Activated T-helper 1 cell treated with anti-CD3 and anti-CD28 coated beads, Interleukin-2, amount 50 U/mL, for 16 hours (primary cell): ENCODE measurements at places on chromosomes 5 and 9.

- DNase-seq: no peak
Observed at GRCh38 chr5:172166030-172166826, 21.8 kb downstream of the STK10 start.

- no peak for DNase-seq
Observed at GRCh38 chr5:105134328-105134727, 1571.7 kb upstream of the NUDT12 start.

DNA sequence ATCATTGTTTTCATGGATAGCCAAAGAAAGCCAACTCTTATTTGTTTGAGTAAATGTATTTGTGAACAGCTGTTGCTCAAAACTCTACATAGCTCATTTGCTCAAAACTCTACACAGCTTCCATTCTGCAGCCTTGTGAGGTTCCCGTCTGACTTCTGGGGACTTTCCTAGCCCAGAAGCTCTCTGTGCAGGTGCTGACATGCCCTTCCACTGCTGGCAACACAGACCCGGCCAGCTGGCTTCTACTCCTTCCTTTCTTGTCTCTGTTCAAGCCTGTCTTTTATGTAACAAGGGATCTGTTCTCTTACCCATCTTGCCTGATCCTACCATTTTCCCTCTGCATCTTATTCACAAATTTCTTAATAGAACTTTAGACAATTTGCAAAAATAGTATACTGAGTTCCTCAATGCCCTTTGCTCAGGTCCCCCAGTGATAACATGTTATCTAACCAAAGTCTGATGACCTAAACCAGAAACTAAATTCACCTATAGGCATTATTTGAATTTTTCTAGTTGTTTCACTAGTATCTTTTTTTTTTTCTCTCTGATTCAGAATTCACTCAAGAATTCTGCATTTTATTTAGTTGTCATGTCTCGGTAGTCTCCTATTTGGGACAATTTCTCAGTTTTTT, 556.5 kb upstream of the SEMA6A start:
- DNase-seq: no peak

DNA sequence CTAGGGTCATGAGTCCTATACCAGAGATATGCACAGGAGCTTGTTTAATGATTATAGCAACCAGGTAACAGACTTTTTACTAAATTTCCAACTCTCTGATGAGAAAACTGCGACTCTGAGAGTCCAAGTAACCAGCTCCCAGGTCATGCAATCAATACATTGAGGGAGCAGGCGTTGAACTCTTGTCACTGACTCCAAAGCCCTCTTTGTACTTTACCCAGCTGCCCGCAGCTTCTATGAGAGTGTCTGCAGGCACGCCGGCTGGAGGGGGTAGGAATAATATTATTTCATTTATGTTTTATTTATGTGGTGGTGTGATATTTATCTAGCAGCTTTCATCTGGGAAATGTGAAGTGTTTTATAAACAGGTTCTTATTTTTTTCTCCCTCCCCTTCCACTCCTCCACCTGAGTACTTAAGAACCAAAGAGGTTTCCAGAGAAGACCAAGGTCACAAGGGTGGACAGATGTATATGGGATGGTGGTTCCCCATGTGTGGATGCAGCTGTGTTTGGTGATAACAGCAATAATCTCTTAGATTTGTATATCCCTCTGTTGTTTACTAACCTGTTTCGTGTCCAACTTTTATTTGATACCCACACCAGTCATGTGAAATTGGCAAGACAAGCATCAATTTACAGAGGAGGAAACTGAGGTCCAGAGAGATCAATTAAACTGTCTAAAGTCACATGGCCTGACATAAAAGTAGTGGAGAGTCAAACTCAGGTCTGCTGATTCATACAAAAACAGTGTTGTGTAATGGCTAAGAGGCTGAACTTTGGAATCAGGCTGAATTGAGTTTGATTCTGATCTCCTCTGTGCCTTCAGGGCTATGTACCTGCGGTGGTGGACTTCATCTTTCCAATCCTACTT, 140.2 kb upstream of the TRIM32 start:
- DNase-seq: no peak

- DNase-seq: no peak
Observed at GRCh38 chr5:170511551-170512258, 7.9 kb downstream of the KCNIP1 start.

DNA sequence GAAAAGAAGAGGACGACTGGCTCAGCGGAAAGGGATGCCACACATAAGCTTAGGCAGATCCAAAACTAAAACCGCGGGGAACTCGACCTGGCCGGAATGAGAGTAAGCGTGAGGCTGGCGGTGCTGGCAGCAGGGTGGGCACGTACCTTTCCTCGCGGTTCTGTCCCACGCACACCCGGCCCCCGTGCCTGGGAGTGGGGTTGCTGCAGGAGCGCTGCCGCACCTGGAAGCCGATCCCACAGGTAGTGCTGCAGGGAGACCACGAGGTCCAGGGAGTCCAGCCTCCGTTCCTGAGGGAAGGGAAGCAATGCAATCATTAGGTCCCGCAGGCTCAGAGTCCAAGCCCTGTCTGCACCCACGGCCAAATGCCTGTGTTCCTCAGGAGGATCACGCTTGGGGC, 427.0 kb downstream of the SEMA5A start:
- DNase-seq: no peak

DNA sequence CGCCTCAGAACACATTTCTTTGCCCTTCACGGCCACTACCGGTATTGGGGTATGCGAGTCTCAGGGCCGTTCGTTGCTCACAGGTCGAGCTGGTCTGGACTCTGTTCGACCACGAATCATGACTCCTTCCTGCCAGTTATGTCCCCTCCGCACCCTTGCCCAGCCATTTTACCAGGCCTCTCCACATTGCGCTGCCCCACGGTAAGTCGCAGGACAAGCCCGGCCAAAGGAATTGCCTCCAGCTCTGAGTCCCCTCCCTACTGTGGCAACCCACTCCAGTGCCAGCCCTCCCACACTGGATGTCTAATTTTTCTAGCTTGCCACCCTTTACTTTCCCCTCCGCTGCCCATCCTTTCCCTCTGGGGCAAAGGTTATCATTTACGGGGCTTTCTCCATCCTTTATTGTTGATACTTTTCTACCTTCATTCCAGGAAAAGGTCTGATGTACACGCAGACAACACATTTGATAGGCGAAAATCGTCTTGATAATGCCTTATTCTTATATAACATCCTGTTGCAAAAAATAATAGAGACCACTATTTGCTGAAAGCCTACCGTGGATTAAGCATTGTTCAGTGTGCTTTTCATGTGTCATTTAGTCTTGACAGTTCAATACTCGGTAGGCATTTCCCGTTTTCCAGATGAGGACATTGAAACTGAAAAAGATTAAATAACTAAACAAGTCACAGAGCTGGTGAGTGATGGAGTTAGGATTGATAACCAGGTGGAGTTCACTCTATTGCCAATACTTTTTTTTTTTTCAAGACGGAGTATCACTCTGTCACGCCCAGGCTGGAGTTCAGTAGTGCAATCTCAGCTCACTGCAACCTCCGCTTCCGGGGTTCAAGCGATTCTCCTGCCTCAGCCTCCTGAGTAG, 958 bp upstream of the HSPA5 start:
- no peak for DNase-seq

GRCh38 chr5:114319821-114320220, 42.0 kb upstream of the KCNN2 start:
- no peak for DNase-seq

DNA sequence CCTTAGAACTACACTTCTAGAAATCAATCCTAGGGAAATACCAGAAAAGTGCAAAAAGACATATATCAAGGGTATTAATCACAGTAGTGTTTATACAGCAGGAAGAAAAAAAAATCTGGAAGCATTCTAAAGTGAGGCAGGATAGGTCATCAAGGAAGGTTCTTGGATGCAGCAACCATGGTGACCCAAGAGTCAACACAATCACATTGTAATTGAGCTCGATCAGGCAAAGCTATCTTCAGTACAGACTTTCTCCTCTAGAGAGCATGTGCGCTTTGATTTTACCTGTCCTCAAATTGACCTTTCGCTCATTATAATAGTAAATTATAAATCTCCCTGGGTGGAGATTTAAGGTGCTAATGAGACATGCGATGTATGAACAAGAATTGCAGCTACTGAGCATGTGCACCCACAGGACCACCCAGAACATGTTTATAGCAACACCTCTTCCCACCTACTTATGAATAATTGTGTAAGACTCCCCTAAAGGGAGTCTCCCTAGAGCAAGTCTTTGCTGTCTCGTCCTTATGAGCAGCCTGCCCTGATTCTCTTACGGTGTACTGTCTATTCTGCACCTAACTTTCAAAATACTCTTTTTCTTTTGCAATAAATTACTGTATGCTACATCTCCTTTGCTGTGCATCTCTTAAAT, 297.7 kb downstream of the ATPSCKMT start:
- no peak for DNase-seq

DNA sequence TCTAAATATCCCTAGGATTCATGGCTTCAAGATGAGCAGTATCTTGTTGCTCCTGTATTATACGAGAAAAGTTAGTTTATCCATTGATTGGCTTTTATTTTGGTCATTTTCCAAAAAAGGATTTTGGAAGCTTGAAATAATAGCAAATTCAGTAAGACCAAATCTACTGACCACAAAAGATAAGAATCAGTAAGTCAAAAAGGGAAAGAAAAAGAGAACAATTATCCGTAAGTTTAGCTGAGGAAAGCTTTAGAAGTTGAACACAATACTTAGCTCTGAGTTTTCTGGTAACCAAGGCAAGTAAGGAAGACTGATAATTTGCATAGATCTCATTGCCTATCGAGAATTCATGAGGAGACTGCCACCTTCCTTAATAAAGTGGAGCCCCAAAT, 9.1 kb downstream of the TGFBR1 start:
- DNase-seq: no peak

- DNase-seq: no peak
Observed at GRCh38 chr5:948472-949274, 56.0 kb downstream of the TRIP13 start.

DNA sequence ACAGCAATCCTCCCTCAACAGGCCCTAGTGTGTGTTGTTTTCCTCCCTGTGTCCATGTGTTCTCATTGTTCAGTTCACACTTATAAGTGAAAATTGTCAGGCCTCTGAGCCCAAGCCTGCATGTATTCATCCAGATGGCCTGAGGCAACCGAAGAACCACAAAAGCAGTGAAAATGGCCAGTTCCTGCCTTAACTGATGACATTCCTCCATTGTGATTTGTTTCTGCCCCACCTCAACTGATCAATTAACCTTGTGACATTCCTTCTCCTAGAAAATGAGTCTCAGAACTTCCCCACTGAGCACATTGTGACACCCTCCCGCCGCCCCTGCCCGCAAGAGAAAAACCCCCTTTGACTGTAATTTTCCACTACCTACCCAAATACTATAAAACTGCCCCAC, 17.4 kb upstream of the TRPC7 start:
- no peak for DNase-seq

GRCh38 chr5:62144401-62145022, 161.5 kb upstream of the KIF2A start:
- no peak for DNase-seq

DNA sequence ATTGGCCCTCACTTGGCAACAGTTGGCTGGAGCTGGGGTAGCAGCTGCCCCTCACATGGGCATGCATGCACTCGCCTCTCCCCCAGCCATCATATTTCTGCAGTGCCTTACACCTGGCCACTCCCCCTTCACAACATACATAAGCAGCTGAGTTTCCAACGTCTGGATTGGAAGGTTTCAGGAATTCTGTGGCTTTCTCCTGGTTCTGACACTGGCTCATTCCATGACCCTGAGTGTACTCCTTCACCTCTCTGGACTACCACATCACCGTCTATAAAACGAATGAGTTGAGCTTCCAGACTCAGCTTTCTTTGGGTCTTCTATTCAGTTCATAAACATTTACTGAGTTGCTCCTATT, 84.3 kb downstream of the GALNT10 start:
- DNase-seq: no peak

DNA sequence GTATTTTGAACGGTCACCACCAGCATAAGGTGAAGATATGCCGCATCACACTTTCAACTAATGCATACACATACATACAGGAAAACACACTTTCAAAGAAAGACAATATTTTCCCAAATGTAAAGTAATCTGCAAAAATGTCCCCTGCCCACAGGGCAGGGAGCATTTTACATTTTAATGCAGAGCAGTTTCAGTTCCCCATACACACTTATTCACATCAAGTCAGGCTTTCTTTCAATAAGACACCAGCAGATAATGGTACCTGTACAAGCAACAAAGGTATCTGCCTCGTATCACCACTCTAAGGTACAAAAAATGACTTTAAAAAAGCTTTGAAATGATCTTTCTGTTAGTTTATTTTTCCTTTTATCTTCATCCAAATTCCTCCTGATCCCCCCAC, 247.1 kb upstream of the CCNG1 start:
- no peak for DNase-seq

GRCh38 chr5:78354066-78354670, 6.2 kb upstream of the SCAMP1 start:
- DNase-seq: no peak

- DNase-seq: no peak
Observed at GRCh38 chr5:34722183-34722582, 66.1 kb downstream of the RAI14 start.

- DNase-seq: no peak
Observed at GRCh38 chr5:107653685-107654084, 17.1 kb downstream of the EFNA5 start.

GRCh38 chr5:92064993-92065392, 681.9 kb upstream of the ARRDC3 start:
- DNase-seq: no peak

GRCh38 chr9:80285326-80285725, 713.6 kb downstream of the TLE4 start:
- no peak for DNase-seq
